ENCODE measurements at places on chromosomes 1 and 21.

- DNase-seq, result no peak
These were observed 57.4 kb upstream of the MTF2 start for GRCh38 chr1:93021539-93022134.

DNA sequence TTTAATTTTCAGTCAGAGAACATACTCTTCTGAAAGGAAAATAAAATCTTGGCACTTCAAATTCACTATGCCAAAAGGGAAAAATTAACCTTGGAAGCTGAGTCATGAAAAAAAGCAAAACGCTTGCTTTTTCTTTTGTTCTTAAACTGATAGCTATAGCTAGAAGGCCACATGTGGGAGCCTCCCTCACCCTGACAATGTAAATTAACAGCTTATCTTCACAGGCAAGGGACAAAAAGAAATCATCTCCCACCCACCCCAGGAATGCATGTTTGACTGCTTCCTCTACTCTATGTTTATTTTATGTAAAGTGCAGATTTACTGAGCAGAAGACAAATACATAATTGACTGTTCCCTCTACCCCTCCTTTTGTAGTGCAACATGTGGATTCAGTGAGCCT lies 38.0 kb downstream of the EBNA1BP2 start:
- DNase-seq, result no peak

- no peak for DNase-seq
These were observed 253.2 kb downstream of the TOMM20 start for GRCh38 chr1:234875328-234875952.

- no peak for DNase-seq
These were observed 80.6 kb downstream of the WLS start for GRCh38 chr1:68151690-68152089.

- no peak for DNase-seq
These were observed 7.5 kb upstream of the RIT1 start for GRCh38 chr1:155918660-155919059.

DNA sequence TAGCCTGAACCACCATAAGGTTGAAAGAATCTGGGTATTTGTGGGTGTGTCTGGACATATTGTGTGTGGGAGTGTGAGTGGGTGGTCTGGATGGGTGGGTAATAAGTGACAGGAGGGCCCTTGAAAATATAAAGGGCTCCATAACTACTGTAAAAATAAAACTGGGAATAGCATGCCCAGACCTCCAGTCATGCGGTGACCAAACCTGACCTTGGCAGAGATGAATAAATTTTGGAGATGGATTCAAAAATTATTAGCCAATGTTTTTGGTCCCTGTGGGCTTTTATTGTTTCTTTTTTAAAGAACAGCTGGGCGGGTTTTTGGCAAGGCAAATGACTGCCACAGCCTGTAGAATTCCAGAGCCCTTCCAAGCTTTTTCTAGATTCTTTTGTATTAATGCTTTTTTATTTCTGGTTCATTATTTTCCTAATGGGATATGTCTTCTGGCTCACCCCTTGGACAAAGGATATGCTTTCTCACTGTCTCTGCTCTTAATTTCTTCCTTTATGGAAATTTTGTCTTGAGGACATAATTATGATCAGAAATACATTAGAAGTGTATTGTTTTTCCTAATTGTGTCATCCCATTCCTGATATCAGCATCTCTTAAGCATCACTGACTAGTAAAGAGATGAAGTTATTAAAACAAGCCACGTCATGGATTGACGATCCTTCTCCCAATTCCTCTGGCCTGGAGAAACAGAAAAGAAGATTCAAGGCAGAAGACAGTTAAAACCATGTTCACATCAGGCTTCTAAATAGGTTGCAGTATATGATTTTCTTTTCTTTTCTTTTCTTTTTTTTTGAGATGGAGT lies 69.5 kb downstream of the NTMT2 start:
- DNase-seq, result no peak

- no peak for DNase-seq
These were observed 25.7 kb downstream of the C21orf91 start for GRCh38 chr21:17793246-17794123.

- DNase-seq, result no peak
These were observed 87.3 kb downstream of the DISP3 start for GRCh38 chr1:11566042-11566850.

GRCh38 chr1:207013321-207014085 lies 19.1 kb downstream of the C1orf116 start:
- no peak for DNase-seq

DNA sequence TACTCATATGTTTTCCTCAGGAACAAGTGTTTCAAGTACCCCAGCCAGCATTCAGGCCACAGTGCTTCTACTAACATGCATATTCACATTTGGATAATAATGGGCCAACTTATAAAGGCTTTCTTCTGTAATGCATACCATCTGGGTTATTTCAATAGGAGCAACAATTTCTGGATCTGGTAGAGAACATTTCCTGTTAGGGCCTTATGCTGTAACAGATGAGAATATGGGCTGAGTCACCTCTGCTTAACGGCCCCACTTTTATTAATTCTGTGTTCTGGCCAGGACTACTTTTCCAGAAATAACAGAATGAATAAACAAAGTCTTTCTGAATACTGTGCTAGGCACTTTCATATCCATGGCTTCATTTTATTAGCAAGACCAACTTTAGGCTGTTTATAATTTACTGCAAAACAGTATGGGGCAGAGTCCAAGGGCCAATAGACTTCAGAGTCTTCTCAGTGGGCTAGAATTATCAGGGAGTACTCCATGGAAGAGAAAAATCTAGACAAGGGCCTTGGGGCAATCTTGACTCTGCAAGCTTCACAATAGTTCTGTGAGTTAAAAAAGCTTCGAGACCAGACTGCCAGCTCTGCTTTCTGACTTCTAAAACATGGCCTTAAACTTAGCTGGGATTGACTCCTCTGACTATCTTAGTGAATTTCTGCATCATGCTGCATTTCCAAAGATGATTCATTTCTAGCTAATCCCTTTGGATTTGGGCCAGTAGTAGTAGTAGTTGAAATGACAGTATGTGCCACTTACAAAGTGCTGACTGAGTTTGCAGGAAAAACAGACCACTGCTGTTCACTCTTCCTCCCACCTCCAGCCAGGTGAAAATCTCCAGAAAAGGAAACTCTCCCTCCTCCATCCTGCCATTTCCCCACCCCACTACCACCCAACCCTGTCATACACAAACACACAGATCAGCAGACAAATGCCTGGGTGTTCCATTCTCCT lies 8.2 kb upstream of the SSX2IP start:
- no peak for DNase-seq

- DNase-seq, result peak; percentile 40
These were observed 6.0 kb downstream of the S100B start for GRCh38 chr21:46598581-46599572.

DNA sequence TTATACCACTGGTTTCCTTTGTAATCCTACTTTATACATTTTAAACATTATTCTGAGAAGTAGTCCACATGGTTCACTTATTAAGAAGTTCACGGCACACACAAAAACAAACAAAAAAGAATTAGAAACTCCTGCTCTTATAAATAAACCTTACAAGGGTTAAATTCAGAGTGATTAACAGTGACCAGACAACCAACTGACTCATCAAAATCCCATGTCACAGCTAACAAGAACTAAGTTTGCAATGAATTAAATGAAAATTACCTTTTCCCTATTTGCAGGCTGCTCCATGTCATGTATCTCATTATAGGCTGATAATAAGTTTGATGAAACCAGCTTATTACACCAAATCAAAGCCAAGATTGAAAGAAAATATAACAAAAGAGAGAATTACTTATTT lies 77.5 kb downstream of the PUM1 start:
- no peak for DNase-seq

GRCh38 chr21:36579898-36580297 lies 100.0 kb upstream of the CLDN14 start:
- no peak for DNase-seq

- no peak for DNase-seq
These were observed 6.7 kb upstream of the NPHP4 start for GRCh38 chr1:5998906-5999301.

DNA sequence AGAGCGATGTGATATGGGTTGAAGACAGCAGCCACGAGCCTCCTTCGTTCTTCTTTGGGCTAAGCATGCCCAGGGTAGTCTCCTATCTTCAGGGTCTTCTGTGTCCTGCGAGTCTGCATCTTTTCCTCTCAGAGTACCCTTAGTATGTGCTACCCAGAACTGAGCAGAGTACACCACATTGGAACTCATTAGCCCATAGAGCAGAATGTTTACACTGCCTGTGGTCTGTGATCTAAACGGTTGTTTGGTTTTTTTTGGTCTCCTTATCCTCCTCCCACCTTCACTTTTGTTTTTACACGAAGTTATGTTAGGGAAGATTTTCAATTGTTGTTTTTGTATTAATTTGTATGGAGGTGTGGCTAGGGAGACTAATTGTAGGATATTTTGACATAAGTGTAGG lies 126.4 kb downstream of the NEK7 start:
- no peak for DNase-seq

DNA sequence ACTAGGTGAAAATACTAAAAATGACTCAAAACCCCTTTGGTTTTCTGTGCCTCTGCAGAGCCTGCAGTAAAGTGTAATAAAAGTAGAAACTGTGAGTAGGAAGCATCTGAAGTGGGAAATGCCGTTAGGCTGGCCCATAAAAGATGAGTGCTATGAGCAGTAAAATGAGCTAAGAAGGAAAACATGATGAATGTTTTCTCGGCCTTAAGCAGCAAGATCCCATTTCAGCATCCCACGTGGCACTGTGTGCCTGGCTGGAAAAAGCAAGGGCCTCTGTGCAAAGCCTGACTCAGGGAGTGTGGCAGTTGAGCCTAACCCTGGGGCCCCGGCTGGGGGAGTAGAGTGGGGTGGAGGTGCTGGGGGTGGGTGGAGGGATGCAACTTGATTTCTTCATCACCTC lies 109.5 kb downstream of the TBX15 start:
- no peak for DNase-seq

DNA sequence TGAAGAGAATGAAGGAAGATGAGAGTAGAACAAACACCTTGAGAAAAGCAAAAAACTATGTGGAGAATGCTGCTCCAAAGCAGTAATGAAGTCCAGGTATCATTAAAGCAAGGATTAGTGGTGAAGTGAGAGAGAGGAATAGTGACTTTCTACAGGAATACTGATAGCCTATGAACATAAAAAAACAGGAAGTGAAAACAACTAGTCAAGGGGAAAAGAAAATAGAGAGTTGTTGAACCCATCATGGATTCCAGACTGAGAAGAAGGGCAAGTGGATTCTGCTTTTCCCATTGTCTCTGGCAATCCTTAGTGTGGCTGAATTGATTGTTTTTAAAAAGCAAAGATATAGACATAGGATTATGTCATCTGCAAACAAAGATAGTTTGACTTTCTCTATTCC lies 119.9 kb upstream of the LHX8 start:
- no peak for DNase-seq

DNA sequence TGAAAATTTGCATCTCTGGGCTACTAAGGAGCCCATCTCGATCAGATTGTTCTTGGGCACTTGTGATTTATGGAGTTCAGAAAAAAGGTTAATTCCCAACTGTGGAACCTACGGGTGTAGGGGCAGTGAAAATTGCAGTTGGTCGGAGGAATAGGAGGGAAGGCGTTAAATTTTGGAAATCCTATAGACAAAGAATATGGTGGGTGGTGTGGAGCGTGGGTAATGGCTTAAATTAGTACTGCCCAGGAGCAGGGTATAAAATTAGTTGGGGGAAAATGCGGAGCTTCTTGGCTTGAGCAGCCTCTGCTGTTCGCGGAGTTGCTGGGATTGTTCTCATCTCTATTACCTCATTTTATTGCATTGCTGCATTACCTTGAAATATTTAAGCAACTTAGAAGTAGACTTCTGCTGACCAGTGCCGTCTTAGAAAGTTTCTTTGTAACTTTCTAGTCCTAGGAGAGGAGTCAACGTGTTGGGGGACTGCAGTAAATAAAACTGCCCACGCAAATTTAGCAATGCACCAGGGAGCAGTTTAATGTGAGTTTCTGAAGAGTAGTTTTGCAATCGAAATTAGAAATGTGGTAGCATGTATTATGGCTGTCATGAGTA lies 514 bp downstream of the S1PR1 start:
- no peak for DNase-seq

DNA sequence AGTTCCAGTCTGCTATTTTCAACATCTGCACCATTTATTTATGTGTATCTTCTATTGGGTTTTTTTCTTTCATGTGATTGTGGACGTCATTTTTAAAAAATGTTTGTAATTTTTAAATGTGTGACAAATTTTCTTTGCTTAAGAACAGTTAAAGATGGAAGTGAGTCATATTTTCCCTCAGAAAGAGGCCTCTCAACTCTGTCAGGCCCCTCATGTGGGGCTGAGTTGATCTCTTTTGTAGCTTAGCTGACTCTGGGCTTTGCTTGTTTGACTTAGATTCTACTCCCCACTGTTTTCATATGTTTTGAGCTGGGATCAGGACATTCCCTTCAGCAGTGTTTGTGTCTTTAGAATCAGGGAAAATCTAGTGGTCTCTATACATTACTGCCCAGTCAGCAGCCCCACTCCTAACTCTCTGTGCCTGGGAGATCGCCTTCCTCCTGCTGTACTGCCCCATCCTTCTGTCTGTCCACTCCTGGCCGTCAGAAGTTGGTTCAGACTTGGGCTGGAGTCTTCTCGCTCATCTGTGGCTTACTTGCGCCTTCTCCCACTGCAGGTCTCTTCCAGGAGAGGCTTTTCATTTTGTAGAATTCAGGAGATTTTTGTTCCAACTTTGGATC lies 137.4 kb downstream of the DYRK1A start:
- DNase-seq, result no peak

DNA sequence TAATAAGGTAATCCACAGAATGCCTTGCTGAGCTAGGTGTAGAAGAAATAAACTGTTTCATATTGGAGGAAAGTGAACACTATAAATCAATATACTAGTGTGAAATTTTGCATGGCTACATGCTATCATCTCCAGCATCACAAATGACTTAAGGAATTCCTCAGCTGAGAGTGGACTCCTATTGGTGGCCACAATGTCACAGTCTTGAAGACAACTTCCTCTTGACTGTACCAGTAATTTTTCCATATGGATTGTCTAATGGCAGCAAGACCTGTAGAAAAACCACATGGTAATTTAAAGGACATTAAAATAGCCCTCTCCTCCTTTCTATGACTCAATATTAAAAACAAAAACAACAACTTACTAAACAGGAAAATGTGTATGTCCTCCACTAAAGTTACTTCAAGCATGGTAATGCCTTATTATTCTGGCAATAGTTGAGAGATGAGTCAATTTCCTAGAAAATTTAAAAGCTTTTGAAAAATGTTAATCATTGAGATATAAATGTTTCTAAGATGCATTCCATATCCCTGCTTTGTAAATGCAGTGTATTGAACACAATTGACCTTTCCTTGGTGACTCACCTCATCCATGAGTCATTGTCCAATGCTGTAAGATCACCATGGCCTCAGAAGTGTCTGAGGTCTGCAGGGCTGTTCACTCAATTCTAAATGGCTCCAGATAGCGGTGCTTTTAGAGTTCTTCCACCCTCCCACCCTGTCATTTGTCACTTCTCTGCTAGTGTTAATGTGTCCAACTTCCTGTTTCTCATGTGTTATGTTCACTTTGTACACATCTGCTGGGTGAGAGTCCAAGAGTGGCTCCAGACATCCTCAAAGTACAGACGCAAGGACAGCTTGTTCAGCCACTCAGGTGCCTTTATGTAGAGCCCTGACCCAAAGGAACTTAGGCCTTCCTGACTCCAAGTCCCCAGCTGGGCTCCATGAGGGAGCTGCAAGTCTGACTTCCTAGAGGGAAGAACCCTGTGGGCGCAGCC lies 32.8 kb upstream of the DNASE2B start:
- DNase-seq, result no peak

GRCh38 chr1:111857194-111857651 lies 101.5 kb downstream of the DDX20 start:
- DNase-seq, result no peak

GRCh38 chr1:25055324-25055780 lies 125.3 kb upstream of the RUNX3 start:
- no peak for DNase-seq

- DNase-seq, result no peak
These were observed 436.4 kb downstream of the PLA2G4A start for GRCh38 chr1:187264995-187265602.
